ENCODE measurements at places on chromosomes 5 and 9.

GRCh38 chr5:171659896-171660295 is 125.7 kb upstream of the SMIM23 start:
- no peak for DNase-seq

DNA sequence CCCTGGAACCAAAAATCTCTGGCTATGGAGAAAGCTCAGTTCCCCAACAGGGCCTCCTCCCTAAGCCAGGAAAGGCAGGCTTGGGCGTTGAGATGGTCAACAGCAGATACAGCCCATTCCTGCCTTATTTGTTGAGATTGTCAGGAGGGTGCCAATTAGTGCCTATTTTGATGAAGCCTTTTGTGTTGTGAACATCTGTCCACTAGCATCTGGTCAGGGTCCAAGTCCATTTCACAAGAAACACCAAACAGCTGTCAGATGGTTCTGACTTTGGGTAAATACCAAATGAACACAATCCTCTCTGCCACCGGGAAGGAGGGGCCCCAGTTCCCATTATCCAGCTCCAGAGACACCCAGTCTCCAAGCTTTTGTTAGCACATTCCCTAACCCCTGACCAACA is 19.9 kb downstream of the SEMA6A start:
- DNase-seq: no peak

DNA sequence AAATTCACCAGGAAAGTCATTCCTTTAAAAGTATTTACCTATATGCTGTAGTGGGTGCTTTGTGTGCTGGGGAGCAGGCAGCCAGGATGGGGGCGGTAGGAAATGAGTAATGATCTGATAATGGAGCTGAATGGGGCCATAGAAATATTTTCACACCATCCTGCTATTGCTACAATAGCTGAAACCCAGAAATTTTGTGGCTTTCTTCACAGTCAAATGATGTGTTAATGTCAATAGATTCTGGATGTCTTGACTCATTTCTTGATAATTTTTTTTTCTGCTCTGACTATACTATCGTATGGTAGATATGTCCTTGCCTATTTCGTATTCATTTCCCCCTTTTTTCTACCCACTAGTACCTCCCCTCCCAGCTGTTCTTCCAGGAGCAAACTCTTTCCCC is 59.5 kb downstream of the RORB start:
- DNase-seq: no peak

- DNase-seq: no peak
Measured at GRCh38 chr5:16929831-16930230, 6.3 kb downstream of the MYO10 start.

- no peak for DNase-seq
Measured at GRCh38 chr9:70566751-70567150, 152.3 kb upstream of the KLF9 start.

DNA sequence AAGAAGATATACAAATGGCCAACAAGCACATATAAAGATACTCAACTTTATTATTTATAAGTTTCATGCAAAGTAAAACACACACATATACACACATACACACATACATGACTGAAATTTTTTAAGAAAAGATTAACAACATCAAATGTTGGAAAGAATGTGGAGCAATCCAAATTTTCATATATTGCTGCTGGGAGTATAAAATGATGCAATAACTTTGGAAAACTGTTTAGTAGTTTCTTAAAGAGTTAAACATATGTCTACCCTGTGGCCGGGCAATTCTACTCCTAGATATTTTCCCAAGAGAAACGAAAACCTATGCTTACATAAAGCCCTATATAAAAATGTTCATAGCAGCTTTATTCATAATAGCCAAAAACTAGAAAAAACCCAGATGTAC is 99.8 kb upstream of the NR4A3 start:
- no peak for DNase-seq

- DNase-seq: no peak
Measured at GRCh38 chr5:140570488-140570887, 5.9 kb downstream of the SLC35A4 start.

GRCh38 chr9:71936066-71936465 is 24.6 kb downstream of the C9orf85 start:
- DNase-seq: no peak

- no peak for DNase-seq
Measured at GRCh38 chr9:106283769-106284168, 579.2 kb upstream of the ZNF462 start.

DNA sequence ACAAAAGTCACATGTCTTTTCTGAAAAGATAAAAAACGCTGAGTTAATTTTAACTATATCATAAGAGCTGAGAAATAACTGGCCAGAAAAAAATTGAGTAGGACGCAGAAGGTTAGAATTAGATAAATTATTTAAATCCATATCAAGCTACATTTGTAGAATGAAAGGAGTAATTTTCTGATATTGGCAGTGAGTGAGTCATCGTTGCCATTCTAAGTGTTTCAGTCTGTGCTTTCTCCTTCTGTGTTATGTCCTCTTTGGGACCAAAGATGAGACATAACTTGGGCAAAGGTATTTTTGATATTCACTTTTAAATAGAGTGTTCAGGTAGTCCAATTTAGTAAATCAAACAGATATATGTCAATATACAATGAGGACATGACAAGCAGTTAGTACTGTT is 34.4 kb upstream of the KCNN2 start:
- DNase-seq: no peak

- no peak for DNase-seq
Measured at GRCh38 chr5:44358421-44358820, 30.8 kb downstream of the FGF10 start.

GRCh38 chr5:14366763-14367162 is 214.8 kb upstream of the OTULINL start:
- no peak for DNase-seq

DNA sequence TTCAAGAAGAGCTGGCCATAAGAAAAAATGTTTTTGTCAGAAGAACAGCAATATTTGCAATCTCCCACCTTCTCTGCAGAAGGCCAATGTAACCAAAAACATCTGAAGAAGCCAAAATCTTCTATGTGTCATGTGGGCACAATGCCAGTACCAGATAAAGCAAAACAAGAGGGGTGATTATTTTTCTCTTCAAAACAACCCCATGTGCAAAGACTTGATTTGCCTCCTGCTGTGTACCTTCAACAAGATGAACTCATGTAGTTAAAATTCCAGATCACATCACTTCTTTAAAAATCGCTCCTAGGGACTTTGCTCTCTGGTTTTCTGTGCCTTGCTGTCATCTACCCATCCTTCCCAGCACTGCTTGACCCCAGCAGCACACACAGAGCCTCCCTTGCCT is 134.0 kb upstream of the MAP3K1 start:
- DNase-seq: peak; percentile 60

DNA sequence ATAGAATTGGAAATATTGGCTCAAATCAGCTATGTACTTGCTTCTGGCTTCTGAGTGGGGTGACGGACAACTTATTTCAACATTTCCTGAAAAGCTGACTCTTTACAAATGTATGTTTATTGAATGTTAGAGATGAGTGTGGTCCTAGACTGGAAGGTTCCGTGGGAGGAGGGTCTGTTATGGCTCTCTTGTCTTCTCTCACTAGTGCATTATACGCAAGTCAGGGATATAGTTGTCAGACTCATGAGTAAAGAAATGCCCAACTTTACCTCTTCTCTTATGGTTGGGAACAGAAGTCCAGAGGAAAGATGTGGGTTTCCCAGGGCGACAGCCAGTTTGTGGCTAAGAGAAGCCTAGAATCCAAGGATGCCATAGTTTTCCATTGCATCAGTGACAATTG is 839.3 kb upstream of the WWC1 start:
- DNase-seq: no peak

DNA sequence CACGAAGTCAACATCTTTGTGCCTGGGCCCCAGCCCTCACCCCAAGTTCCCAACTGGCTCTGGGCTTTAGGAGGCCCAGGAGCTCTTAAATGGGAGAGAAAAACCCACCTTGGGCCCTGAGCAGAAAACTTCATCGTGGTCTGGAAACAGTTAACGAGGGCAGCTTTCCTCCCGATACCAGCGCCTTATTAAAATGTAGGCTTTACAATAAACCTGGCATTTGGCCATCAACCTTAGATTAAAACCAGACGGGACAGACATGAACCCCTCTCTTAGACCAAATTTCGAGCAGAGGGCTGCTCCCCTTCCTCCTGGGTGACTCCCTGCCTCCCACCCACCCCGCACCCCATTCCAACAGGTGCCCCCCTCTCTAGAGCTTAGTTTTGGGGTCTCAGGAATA is 39.4 kb downstream of the PRRX2 start:
- no peak for DNase-seq

GRCh38 chr5:73792687-73793320 is 166.8 kb downstream of the ARHGEF28 start:
- peak; percentile 80 for DNase-seq

- peak; percentile 33 for DNase-seq
Measured at GRCh38 chr9:35903049-35903448, 3.0 kb upstream of the HRCT1 start.

DNA sequence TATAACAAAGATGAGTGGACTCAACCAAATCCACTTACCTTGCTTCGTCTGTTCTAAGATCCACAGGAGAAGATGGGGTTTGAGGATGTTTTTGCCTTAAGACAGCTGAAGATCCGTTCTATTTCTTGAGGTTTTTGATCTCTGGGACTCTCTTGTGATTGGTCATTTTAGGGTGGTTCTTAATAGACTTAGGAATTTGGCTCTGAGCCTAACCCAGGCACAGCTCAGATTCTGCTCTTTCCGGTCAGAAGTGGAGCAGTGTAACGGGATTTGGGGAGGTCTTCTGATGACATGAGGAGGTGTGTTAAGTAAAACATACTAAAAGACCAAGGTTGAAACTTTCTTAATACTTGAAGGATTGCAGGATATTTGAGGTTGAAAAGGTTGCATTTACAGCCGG is 166.9 kb downstream of the DMRT2 start:
- no peak for DNase-seq

- no peak for DNase-seq
Measured at GRCh38 chr5:132095424-132095972, 21.9 kb downstream of the CSF2 start.

- DNase-seq: peak; percentile 10
Measured at GRCh38 chr9:135701959-135702721, at the start of gene KCNT1. Gene KCNT1, plus strand, starts transcription at chr9:135702185. Its CDS starts 74 bp downstream, at chr9:135702259.

GRCh38 chr9:99978221-99978620 is 71.8 kb downstream of the STX17 start:
- no peak for DNase-seq

GRCh38 chr5:80540691-80541090 is 29.4 kb downstream of the ANKRD34B start:
- DNase-seq: no peak

GRCh38 chr9:113585085-113585442 is 121.5 kb downstream of the RGS3 start:
- DNase-seq: no peak

- peak; percentile 72 for DNase-seq
Measured at GRCh38 chr5:99060306-99061261, 131.8 kb upstream of the CHD1 start.

Data from brain microvascular endothelial cell (primary cell).